ENCODE measurements at places on chromosomes 7 and 10.

DNA sequence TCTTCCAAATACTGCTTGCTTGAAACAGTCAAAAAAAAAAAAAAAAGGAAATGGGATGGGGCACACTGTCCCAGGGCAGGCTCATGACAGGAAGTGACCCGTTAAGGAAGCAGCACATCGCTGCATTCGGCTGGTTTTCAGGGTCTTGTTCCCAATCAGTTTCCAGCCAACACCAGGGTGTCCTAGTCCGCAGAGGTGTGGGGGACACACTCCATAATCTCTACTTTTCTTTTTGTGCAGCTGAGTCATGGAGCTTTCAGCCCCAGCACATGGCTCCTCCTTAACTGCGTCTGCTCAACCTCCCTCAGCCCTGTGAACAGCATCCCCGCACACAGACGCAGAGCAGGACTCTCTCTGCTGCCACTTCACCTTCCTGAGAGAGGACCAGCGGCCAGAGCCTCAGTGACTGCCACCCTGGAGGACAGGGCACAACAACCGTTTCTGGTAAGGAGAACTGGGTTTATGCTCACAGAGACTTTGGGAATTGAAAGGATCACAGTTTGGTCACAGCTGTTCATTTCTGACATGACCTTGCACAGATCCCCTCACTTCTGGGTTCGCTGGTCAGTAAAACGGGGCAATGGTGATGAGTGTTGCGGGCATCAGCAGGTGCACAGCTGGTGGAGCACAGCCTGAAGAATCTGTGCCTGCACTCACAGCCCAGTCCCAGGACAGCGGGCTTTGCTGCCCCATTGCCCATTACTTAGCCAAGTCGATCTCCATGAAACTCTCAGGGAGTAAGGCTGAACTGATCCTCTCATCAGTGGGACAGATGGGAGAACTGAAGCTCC is at the start of gene GIMAP5:
GIMAP5 (plus strand) TSS at position 154 of the 791 bp plus-strand sequence. CDS start 3,467 bp downstream, outside the sequence.
- DNase-seq: no peak

GRCh38 chr7:74074770-74075169 is 8.8 kb upstream of the LIMK1 start:
- no peak for DNase-seq

DNA sequence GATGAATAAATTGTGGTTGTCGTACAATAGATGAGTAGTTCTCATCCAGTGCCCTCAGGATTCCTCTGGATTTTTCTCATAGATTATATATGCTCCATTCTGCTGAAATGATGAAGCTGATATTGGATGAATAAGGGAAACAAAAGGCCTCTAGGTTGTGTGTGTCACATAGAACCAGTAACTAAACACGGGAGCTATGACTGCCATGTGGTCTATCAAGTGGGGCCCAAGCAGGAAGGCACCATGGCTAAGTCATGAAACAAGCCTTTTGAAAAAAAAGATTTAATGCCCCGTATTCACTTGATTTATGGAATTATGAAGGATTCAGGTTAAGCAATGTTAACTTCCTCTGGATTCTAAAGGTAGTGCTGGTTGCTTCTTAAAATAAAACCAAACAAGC is 225.1 kb downstream of the TCF7L2 start:
- no peak for DNase-seq

DNA sequence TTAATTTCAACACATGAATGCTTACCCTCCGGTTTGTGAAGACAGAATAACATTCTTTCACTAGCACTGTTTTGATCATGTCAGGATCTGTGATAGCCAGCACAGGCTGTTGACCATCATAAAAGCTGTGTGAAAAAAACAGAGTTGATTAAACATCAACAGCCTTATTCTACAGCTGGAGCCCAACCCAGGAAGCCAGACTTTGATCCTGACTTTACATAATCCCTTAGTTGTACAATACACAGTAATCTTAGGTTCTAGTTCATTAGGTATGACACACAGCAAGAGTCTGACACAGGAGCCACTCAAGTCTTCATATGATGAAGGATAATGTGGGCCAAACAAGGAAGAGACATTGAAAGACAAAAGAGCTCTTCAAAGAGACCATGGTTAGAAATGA is 11.4 kb downstream of the CYP3A4 start:
- no peak for DNase-seq

DNA sequence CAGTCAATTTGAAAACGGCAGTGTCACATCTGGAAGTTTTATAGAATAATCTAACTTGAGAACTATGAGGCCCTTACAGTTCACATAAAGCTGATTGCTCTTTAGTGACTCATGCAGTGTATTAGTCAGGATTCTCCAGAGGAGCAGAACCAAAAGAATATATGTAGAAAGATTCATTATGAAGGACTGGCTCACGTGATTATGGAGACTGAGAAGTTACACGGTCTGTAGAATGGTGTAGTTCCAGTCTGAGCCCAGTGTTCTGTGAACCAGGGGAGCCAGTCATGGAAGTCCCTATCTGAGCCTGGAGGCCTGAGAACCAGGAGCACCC is 21.5 kb downstream of the RBM33 start:
- DNase-seq: no peak
